NCI-H1105 treated with DMSO at 0.1 percent for 48 hours (cell line): ENCODE measurements at places on chromosomes 2 and 18.
A peak's percentile ranks its signal among the peaks of the same experiment; 100 is the strongest.

GRCh38 chr2:235324324-235324723, 169.5 kb upstream of the AGAP1 start:
- DNase-seq, result no peak

DNA sequence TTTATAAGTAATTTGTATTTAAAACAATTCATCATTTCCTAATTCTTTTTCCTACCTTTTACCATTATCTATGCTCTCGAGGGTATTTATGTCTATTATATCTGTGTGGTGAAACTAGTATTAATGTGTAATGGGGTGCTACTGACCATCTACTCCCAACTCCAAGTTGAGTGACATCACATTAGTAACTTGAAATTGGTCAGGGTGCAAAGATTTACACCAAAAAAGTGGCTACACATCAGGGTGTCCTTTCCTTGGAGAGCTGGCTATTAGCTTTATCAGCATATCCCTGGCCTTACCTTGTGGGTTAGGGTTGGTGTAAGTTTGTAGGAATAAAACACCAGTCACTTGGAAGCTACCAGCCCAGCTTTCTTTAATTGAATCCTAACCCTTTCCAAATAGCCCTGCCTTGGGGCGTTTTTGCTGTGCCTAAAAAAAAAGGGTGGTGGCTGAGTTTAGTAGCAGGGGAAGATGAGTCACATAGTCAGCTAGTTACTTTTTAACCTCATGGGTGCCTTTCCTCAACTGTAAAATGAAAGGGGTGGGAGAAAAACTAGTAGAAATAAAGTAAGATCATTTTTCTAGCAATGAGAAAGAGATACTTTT, 14.0 kb downstream of the ANXA4 start:
- no peak for DNase-seq

DNA sequence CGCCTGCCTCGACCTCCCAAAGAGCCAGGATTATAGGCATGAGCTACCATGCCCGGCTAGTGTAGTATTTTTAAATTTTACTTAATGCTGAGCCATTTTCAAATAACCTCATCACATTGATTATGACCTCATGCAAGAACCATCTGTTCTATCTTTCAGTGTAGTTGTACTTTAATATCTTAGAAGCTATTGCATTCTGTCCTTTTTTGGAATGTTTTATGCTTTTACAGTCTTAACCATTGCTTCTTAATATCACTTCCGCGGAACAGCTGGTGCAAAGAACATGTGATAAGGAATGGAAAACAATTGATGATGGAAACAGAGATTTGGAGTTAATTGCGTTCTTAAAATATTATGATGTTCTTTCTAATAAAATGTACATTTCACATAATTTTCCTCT, 2.7 kb downstream of the GEN1 start:
- DNase-seq, result no peak

DNA sequence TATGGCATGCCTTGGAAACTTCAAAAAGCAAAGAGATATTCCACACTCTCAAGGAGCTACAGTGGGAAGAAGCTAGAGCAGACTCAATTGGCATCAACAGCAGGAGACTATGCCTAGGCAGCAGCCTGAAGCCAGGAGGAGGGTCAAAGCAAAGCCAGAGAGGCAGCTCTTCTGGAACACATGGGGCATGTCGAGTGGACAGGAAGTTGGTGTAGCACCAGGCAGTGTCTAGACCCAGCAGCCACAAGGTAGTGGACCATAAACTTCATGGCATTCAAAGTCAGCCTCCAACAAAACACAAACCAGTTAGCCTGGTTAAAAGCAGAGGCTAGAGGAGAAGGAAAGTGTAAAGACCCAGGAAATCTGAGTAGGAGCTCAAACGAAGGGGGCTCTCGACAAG, 311.2 kb upstream of the PKDCC start:
- DNase-seq, result no peak

DNA sequence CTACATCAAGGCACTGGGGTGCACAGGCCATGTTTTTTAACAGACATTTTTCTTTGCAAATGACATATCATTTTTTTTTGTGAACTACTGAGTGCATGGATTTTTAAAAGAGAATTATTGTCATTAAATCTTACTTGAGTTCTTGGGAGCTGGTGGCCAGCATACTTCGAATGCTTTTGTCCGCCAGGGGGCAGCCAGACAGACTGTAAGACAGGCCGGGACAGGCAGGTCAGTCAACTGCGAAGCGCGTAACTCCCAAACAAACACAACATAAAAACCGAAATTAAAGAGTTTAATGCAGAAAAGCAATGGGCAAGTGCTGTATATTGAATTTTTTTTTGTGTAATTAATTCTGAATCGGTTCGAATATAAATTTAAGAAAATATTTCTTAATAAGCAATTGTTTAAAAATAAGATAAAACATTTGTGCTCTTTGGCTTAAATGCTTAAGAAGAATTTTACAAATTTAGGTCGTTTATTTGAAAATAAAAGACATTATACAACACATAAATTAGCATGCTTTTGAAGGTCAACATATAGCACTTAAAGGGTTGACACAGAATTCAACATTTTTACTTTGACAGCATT, 142.2 kb upstream of the PXDN start:
- no peak for DNase-seq

DNA sequence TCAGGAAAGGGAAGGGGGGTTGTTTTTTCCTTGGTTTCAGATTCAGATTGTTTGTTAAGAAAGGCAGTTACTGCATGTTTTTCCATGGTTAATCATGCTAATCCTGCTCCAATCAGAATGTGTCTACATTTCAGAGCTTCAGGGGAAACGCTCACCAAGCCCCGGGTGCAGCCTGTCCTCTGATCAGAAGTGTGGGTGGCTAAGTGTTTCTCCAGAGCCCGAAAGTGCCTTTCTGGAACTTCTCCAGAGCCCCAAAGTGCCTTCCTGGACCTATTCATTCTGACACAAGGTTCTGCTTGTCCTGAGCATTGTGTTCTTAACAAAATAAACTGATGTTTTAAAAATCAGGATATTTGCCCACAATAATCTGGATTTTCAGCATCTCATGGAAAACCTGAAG, 359.0 kb upstream of the ZNF521 start:
- DNase-seq, result no peak

DNA sequence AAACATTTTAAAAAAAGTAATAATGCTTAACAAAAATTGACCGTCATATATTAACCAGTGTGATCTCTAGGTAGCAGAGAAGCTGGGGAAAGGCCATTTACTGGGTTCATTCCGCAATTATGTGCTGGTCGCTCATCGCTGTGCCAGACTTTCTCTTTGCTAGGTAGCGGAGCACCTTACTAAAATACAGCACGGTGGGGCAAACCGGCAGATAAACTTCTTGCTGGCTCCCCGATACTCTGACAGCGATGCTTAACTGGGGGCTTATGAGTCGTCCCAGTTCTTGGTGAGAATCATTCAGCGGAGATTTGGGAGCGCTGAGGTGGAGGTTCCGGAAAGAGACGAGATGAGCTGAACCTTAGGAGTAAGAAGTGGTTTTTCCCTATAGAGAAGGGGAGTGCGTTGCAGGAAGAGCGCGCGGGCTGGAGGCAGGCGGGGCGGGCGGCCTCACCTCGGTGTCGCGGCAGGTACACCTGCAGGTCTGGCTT, 605 bp downstream of the C2orf68 start:
- DNase-seq, result no peak

GRCh38 chr18:39149211-39149806, 1583.7 kb upstream of the CELF4 start:
- DNase-seq, result no peak

DNA sequence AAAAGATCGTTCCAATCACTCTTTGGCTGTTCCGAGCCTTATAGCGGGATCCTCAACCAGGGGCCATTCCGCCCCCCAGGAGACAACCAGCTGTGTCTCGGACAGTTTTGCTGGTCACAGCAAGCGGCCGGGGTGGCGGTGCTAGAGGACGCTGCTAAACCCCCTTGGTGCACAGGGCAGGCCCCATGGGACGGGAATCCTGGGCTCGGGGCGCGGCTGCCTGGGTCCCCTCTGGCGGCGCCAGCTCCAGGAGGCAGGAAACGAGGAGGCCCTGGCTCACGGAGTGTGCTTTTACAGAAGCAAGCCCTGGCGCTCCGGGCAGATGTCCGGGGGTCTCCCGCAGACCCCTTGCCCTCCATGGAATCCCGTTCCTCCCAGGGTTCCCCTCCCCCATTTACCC, 22.1 kb downstream of the SCYGR8 start:
- no peak for DNase-seq

GRCh38 chr2:11377928-11378545, 33.6 kb upstream of the ROCK2 start:
- no peak for DNase-seq

- peak; percentile 4 for DNase-seq
Observed at GRCh38 chr2:144096531-144096930, 423.4 kb downstream of the ZEB2 start.
